ENCODE measurements at places on chromosomes 7 and 10.
A peak's percentile ranks its signal among the peaks of the same experiment; 100 is the strongest.

DNA sequence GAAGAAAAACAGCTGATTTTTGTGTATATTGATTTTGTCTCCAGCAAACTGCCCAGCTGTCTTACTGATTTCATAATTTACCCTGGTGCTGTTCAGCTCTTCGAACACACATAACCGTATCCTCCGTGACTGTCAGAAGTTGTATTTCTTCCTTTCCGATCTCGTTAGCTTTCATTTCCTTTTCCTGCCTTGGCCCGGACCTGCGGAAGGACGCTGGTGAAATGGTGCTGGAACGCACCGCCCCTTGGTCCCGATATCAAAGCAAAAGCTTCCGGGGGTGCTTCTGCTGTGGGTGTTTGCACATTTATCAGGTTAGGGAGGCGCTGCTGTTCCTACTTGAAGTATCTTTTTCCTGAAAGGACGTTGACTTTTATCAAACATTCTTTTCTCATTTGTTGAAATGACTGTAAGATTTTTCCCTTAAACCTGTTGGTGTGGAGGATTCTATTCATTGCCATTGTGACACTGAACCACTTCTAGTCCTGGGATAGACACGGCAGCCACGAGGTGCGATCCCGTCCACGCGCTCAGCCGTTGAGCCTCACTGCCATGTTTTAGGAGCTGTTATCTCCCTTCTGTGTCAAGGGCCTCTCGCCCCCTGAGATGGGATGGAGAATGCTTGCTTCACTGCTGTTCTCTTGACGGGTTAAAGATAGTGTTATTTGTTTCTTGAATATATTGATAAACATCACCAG lies 72.6 kb downstream of the FOXL3 start:
- DNase-seq = peak; percentile 14

DNA sequence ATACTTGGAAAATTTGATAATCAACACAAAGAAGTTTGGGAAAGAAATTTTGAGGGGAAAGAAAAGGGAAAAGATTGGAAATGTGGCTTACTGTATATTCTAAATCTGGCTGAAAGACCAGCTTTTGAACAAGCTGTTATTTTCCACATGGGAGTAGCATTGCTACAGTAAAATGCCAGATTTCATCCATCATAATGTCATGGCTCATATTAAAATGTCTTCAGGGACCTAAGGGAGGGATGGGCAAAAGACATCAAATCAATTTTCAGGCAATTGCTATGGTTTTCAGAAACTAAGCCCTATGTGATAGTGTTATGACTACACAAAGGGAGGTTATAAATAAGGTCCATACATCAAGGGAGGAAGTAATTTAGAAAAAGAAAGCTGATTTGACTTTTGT lies 1116.9 kb upstream of the CELF2 start:
- DNase-seq = no peak

DNA sequence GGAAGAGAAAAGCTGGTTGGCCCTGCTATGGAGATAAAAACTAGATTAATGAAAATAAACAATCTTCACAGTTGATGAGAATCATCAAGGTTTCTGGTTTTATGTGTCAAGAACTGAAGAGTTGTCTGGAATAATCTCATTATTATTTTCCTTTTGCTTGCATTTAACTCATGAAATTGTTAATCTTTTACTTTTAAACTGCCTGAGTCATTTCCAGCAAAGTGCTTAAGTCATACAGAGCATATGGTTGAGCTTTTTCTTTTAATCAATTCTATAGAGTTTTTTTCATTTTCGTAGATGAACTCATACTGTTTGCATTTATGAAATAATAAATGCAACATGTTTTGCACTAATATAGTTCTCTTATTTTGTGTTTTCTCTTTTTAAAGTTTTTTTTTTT lies 747.9 kb downstream of the NXPH1 start:
- no peak for DNase-seq

DNA sequence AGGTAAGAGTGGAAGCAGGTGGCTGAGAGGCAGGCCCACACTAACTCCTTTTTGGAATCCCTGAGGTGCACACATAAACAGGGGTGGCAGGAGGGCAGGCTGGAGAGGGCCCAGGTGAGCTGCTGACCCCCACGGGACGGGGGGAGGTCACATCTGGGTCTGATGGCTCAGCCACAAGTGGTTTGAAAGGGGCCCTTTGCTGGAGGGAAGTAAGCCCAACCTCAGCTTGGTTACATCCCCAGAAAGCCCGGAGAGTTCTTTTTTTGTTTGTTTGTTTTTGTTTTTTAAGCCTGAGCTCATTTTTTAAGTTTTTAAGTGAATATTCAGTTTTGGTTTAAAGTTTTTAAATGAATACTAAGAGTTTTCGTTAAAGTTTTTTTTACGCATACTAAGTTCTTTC lies 72.8 kb upstream of the CUX1 start:
- no peak for DNase-seq
